ENCODE measurements at places on chromosomes 5 and 9.

GRCh38 chr9:85007748-85008147, 338.2 kb downstream of the NTRK2 start:
- no peak for DNase-seq

DNA sequence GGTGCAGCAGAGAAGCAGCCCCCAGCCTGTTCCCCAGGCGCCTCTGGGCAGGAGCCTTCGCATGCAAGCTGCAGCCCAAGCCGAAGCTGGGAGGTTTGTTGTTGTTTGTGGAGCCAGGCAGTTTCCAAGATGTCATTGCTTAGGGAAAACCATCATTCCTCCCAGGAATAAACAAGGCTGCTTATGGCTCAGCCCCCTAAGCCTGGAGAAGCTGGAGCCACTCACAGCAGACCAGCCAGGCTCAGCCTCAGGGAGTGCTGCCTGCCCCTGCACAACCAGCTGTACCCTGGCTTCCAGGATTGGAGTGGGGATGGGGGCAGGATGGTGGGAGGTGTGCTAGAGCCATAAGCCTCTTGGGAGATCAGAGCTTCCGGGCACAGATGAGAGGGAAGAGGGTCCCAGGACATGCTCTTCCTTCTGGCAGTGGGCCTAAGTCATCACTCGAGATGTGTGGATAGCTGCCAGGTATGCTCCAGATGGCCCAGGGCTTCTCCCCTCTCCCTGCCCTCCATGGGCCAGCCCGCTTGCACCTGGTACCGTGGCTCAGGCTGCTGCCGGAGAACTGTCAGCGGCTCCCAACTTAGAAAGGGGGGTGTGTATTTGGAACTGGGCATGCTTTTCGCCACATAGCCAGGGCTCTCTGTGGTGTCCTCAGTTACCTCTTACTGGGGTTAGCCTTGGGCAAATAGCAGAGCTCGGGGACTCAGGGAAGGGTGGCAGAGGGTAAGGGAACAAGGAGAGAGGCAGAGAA, 105.2 kb downstream of the RGS3 start:
- no peak for DNase-seq

DNA sequence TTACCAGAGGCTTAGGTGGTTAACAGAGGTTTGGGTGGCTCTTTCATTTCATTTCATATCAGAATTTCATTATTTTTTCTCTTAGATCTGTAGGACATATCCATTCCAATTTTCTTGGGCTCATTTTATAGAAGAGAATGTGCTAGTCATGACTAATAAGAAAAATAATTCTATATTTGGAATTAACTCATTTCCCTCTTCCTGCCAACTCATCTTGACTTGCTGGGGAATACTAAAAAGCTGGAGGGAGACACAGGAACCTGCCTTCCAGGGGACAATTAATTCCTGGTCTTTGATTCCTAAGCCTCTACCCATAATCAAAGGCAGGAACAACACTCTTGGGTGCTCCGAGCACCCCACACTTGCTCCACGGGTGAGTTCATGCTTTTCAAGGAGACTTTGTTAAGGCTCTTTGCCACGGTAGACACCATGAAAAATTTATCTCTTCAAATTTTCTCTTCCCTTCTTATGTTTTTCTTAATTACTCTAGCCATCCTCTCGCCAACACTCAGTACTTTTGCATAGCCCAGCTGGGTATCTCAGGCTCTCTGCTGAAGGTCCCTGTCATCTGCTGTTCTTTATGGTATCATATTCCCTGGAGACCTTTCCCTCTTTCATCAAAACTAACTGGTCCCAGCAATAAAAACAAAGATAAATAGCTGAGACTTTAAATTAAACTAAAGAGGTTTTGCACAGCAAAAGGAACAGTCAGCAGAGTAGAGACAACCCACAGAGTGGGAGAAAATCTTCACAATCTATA, 273.9 kb downstream of the NPR3 start:
- no peak for DNase-seq

DNA sequence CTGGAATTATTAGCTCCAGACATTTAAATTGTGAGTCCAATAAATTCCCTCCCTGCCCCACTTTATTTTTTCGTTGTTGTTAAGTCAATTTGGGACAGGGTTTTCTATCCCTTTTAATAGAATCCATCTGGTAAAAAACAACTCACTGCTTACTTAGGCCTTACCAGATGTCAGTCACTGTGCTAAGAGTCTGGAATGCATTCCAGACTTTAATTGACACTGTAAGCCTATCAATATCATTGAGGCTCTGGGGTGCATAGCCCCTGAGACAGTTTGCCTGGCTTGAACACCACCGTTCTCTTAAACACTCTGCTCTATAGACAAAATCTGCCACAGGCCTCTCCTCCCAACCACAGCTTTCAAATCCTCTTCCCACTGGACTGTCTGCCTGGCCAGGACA, 175.9 kb downstream of the NSG2 start:
- no peak for DNase-seq

DNA sequence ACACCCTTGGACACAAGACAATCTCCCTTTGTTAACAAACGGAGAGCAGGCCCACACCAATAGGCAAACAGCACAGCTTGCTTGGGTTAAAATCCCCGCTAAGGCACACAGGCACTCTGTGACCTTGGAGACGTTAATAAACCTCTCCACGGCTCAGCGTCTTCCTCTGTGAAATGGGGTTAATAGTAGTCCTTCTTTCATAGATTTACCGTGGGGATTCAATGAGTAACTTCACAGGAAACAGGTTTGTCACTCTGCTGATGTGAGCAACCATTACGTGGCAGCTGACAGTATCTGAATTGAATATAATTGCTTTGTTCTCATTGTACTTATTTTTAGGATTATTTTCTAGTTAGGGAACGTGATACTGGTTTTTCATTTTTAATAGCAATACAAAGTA, 65.2 kb upstream of the ADRA1B start:
- no peak for DNase-seq

GRCh38 chr9:106722051-106722753, 140.8 kb upstream of the ZNF462 start:
- DNase-seq: no peak

- no peak for DNase-seq
Observed at GRCh38 chr9:103798620-103799019, 295.5 kb upstream of the SMC2 start.

DNA sequence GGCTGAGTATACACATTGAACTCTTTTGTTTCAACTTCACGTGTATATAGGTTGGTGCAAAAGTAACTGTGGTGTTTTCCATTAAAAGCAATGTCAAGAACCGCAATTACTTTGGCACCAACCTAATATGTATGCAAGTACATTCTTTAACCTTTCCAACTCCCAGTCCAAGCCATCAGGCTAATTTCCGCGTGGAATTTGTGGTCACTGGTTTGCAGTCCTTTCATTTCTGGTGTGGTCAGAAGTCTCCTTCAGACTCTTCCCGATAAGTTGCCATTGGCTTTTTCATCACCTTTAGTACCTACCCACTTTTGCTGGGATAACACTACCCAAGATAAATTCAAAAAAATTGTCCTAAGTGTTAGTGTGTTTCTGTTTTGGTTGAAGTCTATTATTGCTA, 84.0 kb downstream of the RGS3 start:
- no peak for DNase-seq

- no peak for DNase-seq
Observed at GRCh38 chr9:15077946-15078729, 167.9 kb upstream of the FREM1 start.

- no peak for DNase-seq
Observed at GRCh38 chr9:129498451-129499384, 122.2 kb downstream of the C9orf50 start.

DNA sequence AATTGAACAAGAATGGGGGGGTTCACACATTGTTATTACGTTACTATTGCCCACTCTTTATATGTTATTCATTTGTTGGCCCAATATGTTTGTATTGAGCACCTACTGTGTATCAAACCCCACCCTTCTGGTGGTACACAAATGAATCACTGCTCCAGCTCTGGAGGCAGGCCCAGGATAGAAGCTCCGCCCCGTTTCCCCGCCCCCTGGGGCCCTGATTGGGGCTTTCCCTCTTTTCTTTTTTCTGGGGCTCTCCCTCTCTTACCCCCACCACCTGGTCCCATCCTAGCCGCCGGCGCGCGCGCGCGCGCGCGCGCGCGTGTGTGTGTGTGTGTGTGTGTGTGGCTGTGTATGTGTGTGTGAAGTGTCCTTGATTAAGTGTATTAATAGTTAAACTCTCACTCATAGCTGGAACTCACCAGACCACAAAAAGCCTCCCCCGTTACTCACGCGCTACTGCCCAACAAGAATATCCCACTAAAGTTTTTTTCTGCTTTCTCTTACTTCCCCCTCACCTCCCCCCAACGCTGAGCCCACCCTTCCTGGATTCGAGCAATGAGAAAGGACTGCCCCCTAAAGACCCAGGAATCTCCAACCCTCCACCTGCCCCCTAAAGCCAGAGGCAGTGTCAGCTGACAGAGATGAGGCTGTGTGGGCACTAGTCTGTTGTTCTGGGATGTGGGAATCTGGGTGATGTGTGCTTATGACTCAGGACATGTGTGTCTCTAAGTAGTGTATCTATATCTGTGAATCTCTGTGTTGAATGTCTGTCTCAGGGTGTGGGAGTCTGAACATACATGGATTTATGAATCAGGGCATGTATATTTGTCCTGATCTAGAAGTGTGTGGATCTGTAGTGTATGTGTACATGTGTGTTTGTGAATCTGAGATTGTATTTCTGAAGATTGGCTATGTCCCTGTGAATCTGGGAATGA, 4.0 kb downstream of the CXXC5 start:
- no peak for DNase-seq

DNA sequence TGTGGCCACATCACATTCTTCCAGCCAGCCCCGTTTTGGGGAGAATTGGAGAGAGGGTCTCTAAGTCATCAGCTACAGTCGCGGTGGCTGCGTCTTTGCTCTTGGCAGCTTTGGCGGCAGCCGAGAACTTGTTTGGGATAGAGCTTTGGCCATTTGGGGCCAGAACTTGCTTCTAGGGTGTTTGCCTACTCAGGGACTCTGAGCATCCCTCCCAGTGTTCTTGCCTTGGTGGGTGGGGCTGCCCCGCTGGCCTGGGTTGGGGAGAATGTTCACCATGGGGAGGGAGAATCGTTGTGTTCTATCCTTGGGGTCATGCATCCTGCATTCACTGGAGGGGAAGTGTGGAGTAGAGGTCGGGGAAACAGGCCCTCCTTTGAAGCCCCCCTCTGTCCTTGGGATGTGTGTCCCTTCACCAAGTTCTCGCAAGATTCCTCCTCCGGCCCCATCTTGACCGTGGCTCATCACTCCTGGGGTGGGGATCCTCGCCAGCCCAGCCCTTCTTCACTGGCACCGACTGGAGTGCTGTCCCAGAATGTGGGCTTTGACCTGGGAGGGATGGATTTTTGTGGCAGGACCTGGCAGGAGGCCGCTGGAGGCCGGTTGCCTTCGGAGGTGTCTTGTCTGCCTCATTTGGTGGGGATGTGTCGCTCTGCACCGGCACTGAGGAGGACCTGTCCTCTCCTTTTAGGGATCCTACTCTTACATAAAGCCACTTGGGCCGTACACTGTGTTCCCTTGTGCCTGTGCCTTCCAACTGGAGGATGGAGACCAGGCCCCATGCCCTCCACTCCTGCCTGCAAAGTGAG, 3.5 kb downstream of the PHF2 start:
- no peak for DNase-seq

DNA sequence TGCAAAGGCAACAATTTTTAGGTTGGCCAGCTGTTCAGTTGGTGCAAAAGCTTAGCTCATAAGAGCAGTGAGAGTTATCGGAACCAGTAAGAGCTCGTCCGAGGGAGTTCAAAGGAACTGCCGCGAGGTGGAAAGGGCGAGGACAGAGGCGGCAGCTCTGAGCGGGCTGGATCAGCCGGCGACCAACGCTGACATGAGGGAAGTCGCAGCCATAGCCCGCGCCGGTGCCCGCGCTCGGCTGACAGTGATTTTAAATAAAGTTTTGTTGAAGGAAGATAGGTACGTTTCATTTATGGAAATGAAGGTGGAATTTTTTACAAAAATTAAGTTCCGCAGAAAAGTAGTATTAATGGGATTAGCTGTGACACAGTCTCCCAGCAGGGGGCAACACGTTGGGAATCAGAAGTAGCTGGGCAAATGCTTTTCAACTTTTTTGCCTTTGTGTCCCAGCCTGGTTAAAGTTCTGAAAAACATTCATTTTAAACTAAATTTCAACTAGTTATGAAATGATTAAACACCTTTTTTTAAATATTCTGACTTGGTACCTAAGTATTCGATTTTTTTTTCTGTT, 43.2 kb downstream of the FBXO4 start:
- DNase-seq: no peak

DNA sequence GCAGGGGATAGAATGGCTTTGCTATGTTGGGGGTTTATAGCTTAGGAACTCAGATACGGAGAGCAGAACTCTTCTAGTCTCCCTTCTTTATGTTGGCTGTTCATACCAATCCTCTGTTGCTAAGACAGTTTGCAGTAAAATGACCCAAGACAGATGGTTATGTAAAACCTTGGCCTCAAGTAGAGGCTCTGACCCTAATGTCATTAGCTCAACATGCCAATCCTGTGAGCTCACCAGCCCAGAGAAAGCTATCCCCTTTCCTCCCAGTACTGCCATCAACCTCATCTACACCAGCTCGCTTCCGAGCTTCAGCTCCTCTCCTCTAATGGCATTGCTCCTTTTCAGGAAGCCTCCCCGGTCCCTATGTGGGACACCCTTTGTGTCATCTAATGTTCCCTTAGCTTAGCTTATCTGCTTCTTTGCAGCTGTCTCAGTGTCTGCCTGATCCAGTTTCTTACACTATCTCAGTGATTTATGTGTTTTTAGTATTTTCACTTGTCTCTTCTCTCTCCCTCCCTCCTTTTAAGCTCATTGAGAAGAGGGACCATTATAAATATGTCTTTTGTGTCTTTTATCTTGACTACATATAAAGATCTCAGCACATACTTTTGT, 281.3 kb upstream of the CLINT1 start:
- DNase-seq: no peak

DNA sequence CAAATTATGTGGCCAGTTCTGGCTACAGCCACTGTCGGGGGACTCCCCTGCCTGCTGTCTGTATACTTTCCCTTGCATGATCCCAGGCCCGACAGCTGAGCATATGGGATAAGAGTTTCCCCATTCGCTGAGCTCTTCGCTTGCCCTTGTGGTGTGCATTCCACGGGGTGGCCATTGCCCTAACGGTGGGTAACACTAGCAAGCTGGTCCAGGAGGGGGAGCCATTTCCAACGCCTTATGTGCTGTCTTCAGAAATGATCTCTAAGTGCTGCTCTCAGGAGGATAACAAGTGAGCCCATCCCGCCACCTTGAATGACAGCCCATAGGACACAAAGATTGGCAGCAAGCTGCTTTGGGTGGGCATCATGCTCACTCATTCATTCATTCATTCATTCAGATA, 190.9 kb downstream of the FSTL4 start:
- DNase-seq: peak; percentile 21

DNA sequence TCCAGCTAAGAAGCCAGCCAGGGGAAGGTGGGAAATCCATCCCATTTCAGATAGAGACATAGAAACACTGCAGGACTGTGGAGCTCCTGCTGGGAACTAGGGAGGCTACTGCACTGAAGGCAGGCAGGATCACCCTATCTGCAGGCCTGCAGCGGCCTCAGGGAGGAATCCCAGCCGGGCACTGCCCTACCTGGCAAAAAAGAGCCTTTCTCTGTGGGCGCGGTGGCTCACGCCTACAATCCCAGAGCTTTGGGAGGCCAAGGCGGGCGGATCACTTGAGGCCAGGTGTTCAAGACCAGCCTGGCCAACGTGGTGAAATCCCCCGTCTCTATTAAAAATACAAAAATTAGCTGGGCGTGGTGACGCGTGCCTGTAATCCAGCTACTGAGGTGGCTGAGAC, 71.4 kb upstream of the PHYKPL start:
- no peak for DNase-seq

Measured in stimulated activated CD4-positive, alpha-beta T cell treated with anti-CD3 and anti-CD28 coated beads, Interleukin-12 subunit alpha, Interleukin-12 subunit beta, amount 100 ng/mL, for 24 hours (primary cell).